ENCODE measurements at places on chromosomes 7 and 10.

DNA sequence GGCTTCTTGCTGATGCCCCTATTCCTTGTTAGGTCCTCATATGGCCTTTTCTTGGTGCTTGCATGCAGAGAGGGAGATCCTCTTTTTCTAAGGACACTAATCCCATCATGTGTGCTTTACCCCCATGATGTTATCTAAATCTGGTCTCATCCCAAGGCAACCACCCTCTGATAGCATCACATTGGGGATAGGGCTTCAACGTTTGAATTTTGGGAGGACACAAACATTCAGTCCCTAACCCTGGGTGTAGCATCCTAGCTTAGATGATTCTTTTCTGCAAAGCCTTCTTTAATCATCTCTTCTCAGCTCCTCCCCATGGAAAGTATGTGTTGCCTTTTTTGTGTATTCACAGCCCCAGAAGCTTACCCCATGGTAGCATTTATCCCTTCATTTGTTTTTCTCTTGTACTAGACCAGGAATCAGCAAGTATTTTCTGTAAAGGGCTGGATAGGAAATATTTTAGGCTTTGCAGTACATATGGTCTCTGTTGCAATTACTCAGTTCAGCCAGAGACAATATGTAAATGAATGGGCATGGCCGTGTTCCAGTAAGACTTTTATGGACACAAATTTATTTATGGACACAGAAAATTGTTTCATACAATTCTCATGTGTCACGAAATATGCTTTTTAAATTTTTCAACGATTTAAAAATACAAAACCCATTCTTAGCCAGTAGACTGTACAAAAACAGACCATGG is 101.5 kb upstream of the CSTF2T start:
- no peak for DNase-seq
- no peak overlapping the region for H3K4me3 ChIP-seq
- no peaks in the 10 kb centered on the region for H3K36me3 ChIP-seq
- H3K4me1 ChIP-seq, result no peaks in the 10 kb centered on the region
- peaks cover 3% of the 10 kb centered on the region for H3K27me3 ChIP-seq

DNA sequence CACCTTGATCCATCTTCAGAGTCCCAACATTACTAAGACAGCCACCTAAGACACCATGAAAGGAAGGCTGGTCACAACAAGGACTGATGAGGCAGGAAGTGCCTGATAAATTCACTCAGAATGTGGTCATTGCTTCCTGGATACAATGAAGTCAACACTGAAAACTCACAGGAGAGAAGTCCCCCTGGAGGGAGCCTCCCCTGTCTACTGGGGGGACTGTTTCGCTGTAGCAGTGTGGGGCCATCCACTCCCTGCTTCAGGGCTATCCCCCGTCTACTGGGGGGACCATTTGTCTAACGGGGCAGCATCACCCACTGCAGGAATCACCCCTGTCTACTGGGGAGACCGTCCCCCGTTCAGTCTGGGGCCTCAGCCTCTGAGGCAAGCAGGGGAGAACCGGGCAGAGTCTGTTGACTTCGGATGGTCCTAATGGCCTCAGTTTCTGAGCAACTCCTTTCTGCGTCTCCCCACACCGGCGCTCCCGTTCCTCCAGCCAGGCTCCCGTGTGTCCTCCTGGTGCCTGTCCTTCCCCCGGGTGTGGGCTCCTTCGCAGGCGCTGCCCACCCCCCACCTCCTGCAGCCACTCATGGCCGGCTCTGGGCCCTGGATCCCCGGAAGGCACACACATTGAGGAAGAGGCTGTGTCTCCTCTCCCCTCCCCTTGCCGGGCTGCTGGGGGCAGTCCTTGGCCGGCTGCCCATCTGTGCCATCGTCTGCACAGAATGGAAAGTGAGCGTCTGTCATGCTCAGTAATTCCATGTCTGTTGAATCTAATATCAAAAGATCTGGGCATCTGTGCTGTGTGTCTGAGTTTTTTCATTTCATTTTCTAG is 59.9 kb upstream of the DNAJB6 start:
- H3K4me1 ChIP-seq, result peaks cover 18% of the 10 kb centered on the region
- H3K36me3 ChIP-seq, result no peaks in the 10 kb centered on the region
- DNase-seq, result peak; percentile 41
- peak overlapping the region; percentile 40 for H3K4me3 ChIP-seq

DNA sequence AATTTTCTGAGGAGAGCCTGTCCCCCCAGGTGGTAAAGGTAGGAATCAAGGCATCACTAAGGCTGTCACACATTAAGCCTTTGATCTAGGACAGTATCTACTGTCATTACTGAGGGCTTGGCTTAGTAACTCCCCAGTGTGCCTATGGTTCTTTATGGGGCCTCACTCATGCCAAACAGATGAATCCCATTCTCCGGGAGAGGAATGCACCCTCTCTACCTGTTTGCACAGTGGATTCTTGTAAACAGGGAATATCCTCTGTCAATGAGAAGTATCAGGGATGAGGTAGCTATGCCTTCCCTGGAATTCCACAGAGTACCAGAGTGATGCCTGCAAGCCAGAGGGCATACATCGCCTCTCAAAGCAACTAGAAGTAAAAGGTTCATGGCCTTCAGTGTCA is 3.9 kb upstream of the CPN1 start:
- H3K36me3 ChIP-seq, result no peaks in the 10 kb centered on the region
- H3K27me3 ChIP-seq, result peaks cover 27% of the 10 kb centered on the region
- DNase-seq, result no peak
- no peaks in the 10 kb centered on the region for H3K4me1 ChIP-seq
- no peak overlapping the region for H3K27ac ChIP-seq

- DNase-seq, result no peak
- H3K36me3 ChIP-seq, result peaks cover 45% of the 10 kb centered on the region
- H3K4me3 ChIP-seq, result no peak overlapping the region
- peaks cover 33% of the 10 kb centered on the region for H3K4me1 ChIP-seq
These were observed 28.5 kb downstream of the NACAD start for GRCh38 chr7:45060295-45060694.

- no peaks in the 10 kb centered on the region for H3K36me3 ChIP-seq
- no peaks in the 10 kb centered on the region for H3K4me1 ChIP-seq
- no peak overlapping the region for H3K4me3 ChIP-seq
- DNase-seq, result no peak
- no peaks in the 10 kb centered on the region for H3K27me3 ChIP-seq
These were observed 241.3 kb upstream of the ADARB2 start for GRCh38 chr10:1978584-1978983.

DNA sequence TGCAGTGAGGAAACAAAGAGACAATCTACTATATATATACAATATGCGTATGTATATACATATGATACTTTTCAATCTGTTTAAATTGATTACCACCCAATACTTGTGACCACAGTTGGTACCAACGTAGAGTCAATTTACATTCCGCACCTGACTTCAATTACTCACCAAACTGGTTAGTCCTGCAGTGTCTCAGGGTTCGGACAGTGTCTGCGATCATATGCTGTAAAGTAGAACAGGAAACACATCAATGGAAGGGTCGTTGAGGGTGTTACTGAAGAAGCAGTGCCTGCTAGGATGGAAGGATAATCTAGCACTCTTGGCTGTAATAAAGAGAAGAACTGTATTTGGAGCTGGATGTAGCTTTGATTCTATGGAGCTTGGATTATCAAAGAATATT is 179.7 kb upstream of the CDCA7L start:
- no peak overlapping the region for H3K4me3 ChIP-seq
- peaks cover 12% of the 10 kb centered on the region for H3K4me1 ChIP-seq
- DNase-seq, result no peak
- no peaks in the 10 kb centered on the region for H3K36me3 ChIP-seq
- peaks cover 9% of the 10 kb centered on the region for H3K27me3 ChIP-seq

GRCh38 chr7:110043519-110043918 is 1047.4 kb upstream of the LRRN3 start:
- no peak overlapping the region for H3K27ac ChIP-seq
- no peaks in the 10 kb centered on the region for H3K27me3 ChIP-seq
- no peak overlapping the region for H3K4me3 ChIP-seq
- no peaks in the 10 kb centered on the region for H3K36me3 ChIP-seq
- H3K4me1 ChIP-seq, result no peaks in the 10 kb centered on the region

- peaks cover 2% of the 10 kb centered on the region for H3K27me3 ChIP-seq
- peaks cover 1% of the 10 kb centered on the region for H3K4me1 ChIP-seq
- H3K36me3 ChIP-seq, result no peaks in the 10 kb centered on the region
- H3K27ac ChIP-seq, result peak overlapping the region; percentile 19
- no peak for DNase-seq
These were observed 115.1 kb downstream of the C10orf105 start for GRCh38 chr10:71604324-71605018.

- no peaks in the 10 kb centered on the region for H3K36me3 ChIP-seq
- no peak overlapping the region for H3K4me3 ChIP-seq
- H3K27ac ChIP-seq, result no peak overlapping the region
- H3K27me3 ChIP-seq, result no peaks in the 10 kb centered on the region
These were observed 104.6 kb downstream of the ABLIM1 start for GRCh38 chr10:114553436-114553835.

- no peak overlapping the region for H3K4me3 ChIP-seq
- no peaks in the 10 kb centered on the region for H3K4me1 ChIP-seq
- H3K36me3 ChIP-seq, result peaks cover 25% of the 10 kb centered on the region
- no peak overlapping the region for H3K27ac ChIP-seq
These were observed 49.3 kb upstream of the AFAP1L2 start for GRCh38 chr10:114453576-114453975.

GRCh38 chr7:27064661-27065060 is 31.1 kb downstream of the HOXA1 start:
- H3K27me3 ChIP-seq, result peaks cover 15% of the 10 kb centered on the region
- no peak for DNase-seq
- no peak overlapping the region for H3K27ac ChIP-seq
- H3K36me3 ChIP-seq, result no peaks in the 10 kb centered on the region
- H3K4me1 ChIP-seq, result peaks cover 6% of the 10 kb centered on the region

GRCh38 chr7:118872568-118872967 is 648.1 kb downstream of the ANKRD7 start:
- no peak overlapping the region for H3K27ac ChIP-seq
- no peaks in the 10 kb centered on the region for H3K36me3 ChIP-seq
- H3K4me3 ChIP-seq, result no peak overlapping the region
- H3K4me1 ChIP-seq, result no peaks in the 10 kb centered on the region

DNA sequence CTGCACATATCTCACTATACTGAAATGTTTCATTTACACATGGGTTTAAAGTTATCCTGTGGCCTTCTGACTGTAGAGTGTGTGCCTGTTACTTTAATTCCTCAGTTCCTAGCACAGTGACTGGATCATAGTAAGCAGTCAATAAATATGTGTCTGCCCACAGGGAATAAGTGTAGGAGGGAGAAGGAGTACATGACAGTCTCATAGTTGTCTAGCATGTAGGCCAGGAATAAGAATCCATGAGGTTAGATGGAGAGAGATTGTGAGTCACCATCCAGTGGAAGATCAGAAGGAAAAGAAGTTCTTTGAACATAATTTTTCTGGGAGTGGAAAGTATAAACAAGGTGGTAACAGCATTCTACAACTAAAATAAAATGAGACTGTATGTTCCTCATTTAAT is 36.6 kb upstream of the SEMA3A start:
- no peaks in the 10 kb centered on the region for H3K27me3 ChIP-seq
- H3K36me3 ChIP-seq, result no peaks in the 10 kb centered on the region
- no peak overlapping the region for H3K27ac ChIP-seq
- DNase-seq, result no peak
- no peaks in the 10 kb centered on the region for H3K4me1 ChIP-seq
- H3K4me3 ChIP-seq, result no peak overlapping the region

DNA sequence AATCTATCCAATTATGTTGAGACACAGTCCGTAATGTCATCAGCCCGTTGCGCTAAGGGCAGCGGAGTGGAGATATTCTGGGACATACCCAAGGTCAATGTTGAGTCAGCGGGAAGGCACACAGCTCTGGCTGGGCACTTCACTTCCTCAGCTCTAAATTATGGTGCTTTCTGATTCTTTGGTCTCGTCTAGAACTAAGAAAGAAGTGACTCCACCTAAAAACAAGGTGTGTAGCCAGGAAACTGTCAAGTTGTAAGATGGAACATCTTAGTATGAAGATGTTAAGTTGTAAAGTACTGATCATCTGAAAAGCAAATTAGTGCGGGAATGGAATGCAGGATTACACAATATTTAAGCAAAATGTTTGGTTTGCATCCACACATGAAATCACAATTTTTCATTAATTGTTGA is 43.1 kb downstream of the BAIAP2L1 start:
- H3K36me3 ChIP-seq, result no peaks in the 10 kb centered on the region
- peaks cover 2% of the 10 kb centered on the region for H3K27me3 ChIP-seq
- no peak for DNase-seq
- no peak overlapping the region for H3K4me3 ChIP-seq

- no peak overlapping the region for H3K4me3 ChIP-seq
- peak; percentile 18 for DNase-seq
- H3K36me3 ChIP-seq, result no peaks in the 10 kb centered on the region
- no peak overlapping the region for H3K27ac ChIP-seq
- no peaks in the 10 kb centered on the region for H3K4me1 ChIP-seq
- peaks cover 14% of the 10 kb centered on the region for H3K27me3 ChIP-seq
These were observed 53.7 kb upstream of the DPYSL4 start for GRCh38 chr10:132133005-132133404.

DNA sequence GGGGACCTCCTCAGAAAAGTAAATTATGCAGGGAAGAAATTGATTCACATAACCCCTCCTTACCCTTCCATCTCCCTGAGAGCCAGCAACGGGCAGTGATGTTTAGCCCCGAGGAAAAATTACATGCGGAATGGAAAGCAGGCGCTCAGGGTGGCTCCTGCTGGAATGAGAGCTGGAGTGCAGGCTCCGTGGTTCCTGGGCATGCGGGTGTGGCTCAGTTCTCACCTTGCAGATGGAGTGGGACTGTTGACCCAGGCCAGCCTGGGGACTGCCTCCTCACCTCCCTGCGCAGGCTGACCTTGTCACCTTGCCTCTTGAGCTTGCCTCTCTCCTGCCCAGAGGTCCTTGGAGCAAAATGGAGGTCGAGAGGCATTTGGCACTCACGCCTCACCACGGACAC is 83.3 kb upstream of the PPIF start:
- no peak overlapping the region for H3K27ac ChIP-seq
- H3K4me3 ChIP-seq, result no peak overlapping the region
- no peaks in the 10 kb centered on the region for H3K36me3 ChIP-seq
- H3K27me3 ChIP-seq, result no peaks in the 10 kb centered on the region

DNA sequence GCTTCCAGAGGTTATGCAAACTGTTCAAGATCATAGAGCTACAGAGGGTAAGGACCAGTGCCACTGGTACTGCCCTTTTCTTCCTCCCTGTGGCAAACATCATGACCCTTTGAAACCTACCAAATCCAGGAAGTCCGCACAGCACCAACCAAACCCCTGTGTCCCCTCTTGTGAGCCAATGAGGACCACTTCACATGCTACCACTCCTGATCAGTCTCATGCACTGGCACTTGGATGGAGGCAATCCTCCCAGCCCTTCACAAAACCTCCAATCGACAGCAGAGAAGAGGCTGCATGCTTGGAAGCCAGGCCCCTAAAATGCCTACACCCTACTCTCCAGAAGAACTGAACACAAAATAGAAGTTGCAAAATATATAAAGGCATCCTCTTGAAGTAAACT is 248.0 kb downstream of the TNS3 start:
- DNase-seq, result no peak
- no peak overlapping the region for H3K4me3 ChIP-seq
- no peaks in the 10 kb centered on the region for H3K27me3 ChIP-seq
- no peaks in the 10 kb centered on the region for H3K36me3 ChIP-seq

DNA sequence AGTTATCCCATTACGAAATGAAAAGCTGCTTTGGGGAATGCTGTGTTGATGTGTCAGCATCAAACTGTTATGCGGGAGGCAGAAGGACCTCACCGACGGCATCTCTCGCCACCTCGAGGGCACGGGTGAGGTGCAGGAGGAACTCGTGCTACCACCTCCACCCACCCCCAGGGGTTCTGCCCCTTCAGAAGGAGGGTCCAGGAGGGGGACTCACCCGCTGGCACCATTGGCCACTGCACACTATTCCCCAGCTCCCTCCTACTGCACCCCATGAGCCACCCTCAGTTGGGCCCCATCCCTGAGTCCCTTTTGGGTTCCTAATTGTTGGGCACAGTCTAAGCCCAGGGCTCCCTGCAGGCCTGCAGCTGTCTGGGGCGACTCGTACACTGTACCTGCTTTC is 236.6 kb downstream of the PTPRN2 start:
- peaks cover 2% of the 10 kb centered on the region for H3K27me3 ChIP-seq
- H3K4me1 ChIP-seq, result no peaks in the 10 kb centered on the region
- DNase-seq, result no peak
- H3K4me3 ChIP-seq, result no peak overlapping the region
- H3K36me3 ChIP-seq, result no peaks in the 10 kb centered on the region
- H3K27ac ChIP-seq, result no peak overlapping the region
